ENCODE measurements at places on chromosomes 7 and 10.

DNA sequence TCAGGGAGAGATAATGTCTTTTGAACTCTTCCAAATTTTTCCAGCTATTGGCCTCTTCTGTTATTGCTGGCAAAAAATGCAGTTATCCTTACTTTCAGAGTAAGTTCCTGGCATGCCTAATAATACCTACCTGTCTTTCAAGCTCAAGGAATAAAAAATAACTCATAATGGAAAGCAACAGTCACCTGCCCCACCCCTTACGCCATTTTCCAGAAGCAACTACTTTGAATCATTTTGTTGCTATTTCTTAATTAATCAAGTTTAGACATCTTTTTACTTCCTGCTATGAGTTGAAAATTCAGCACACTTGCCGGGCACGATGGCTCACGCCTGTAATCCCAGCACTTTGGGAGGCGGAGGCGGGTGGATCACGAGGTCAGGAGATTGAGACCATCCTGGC lies 23.0 kb upstream of the CDK13 start:
- no peak for DNase-seq

DNA sequence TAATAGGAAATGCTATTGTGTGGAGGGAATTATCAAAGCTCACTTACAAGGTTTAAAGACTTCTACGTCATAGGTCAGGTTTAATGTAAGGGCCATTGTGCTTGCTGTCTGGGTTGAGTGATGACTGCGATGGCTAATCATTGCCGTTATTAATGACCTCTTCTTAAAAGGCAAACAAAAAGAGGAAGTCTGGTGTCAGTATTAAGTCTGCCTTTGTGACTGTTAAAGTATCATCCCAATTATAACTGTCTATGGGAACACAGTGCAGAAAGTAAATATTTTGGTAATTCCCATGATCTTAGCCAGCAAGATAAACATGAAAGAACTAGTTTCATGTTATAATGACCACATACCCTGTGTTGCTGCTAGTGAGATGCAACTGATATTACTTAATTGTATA lies 382.4 kb downstream of the BBS9 start:
- no peak for DNase-seq

DNA sequence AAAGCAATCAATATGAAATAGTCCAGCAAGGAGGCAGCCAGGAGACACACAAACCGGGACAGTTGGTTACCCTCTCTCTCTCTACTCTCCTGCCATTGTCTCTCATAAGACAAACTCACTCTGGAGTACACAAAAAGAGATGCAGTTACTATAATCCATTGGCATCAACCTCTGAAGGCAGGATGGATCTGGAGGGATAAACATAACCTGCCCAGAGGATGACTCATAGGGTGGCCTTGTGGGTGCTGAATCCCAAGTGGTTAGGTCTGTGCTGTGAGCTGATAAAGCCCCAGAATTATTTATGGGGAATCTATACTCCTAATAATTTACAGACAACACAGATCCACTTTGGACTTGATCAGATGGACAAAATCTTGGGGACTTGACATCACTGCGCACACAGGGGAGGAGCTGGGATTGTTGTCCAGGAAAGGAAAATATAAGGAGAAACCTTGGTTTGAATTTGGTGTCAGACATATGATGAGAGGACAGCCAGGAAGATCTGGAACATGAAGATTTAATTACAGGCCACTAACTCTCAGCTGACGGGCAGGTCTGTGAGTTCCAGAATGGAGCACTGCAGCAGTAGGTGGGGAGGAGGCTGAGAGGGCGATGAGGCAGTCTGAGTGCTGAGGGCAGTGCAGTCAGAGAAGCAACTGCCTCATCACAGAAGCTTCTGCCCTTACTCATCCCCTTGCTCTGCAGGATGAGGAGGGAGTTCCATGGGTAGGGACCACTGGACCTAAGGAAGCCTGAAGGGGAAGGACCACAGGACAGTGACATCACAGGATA lies 113.9 kb upstream of the PRSS58 start:
- DNase-seq, result no peak

DNA sequence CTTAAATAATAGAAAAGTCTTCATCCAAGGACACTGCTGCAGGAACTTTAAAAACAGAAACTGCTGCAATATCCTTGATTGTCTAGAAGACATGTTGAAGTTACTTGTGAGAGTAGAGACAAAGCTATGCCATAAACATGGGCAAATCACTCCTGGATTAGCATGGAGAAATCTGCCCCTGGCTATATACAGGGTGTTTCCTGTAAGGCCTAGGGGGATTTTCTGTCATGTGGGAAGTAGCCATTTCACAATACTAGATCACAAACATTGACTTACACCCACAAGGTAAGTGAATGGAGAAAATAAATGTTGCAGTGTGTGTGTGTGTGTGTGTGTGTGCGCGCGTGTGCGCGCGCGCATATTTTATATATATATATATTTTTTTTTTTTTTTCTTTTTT lies 35.2 kb upstream of the PDK4 start:
- DNase-seq, result no peak

DNA sequence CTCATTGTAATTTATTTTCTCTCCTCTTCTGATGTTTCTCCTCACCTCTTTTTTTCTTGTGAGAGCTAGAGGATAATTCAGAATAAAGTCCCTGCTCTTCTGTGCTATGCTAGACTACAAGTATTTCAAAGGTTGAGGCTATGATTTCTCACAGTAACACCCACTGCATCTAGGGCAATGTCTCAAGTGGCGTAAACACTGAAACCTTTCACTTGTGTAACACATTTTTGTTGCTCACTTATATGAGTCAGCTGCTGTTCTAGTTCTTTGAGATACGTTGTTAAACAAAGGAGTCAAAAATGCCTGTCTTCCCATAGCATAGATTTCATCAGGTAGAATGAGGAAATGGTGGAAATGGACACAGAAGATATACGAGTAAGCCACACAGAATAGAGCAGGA lies 305.1 kb upstream of the PITRM1 start:
- DNase-seq, result no peak
